ENCODE measurements at places on chromosomes 13 and 19.
A peak's percentile ranks its signal among the peaks of the same experiment; 100 is the strongest.

DNA sequence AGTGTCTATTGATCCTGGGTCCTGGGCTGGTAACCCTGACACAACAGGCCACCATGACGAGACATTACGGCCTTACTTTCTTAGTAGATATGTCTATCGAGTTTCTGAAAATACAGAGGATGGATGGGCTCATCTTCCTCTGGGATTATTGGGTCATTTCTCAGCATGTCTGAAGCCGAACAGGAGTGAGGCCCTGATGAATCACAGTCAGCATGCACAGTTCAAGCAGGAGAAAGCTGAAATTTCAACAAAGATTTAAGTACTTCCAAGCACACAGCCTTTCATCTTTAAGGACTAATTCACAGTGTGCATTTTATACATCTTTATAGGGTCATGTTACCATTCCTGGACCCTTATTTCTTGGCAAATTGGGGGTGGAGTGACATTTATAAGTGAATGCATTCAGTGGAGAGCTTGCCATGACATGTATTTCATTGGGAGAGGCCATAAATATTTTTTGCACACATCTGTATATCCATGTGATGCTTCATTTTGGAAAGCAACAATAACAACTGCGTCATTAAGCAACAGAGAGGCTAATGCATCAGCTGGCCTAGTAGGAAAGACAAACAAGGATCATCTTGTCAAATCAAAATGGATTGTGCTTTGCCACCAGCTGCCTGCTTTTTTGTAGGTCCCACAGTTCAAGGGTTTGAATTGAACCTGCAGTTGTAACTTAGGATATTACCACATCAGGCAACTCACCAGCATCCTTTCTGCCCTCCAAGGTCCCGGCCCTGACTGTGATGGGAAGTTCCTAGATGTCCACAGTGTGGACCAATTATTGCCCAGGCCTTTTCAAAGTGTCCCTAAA is 143.5 kb downstream of the DNAJC15 start:
- DNase-seq: no peak

DNA sequence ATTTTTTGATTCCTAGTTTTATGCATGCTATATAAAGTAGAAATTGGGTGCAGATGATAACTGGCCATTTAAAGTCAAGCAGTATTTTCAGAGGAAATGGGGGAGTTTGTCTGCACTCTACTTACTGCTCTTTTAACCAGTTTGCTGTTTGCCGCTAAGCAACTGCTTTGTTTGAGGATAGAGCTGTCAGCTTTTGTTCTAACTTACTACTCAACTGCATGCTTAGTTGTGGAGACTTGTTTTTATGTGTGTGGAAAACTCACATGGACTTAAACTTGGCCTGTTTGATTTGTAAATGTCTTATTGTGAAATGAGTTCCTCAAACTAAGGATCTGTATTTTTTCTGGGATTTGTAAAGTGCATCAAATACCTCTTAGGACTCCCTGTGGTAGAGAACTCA is 591.1 kb downstream of the PCDH9 start:
- DNase-seq: no peak

- peak; percentile 13 for DNase-seq
Measured at GRCh38 chr19:47036097-47036651, 12.2 kb downstream of the TMEM160 start.

DNA sequence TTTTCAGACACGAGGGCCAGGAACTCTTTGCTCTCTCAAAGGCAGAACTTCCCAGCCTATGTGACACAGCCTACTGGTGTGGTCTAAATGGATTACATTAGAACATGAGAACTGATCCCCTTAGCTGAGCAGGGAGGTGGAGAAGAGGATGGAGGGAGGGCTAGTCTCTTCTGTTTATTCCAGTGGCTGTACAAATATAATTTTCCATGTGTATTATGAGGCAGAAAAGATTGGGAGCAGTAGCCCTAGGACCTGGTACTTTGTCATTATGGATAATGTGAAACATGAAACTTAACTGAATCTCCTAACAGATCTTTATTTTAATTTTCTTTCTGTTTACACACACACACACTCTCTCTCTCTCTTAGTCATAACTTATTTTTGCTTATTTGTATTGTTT is 82.1 kb downstream of the WDFY2 start:
- DNase-seq: peak; percentile 35

All from NCI-H1417 treated with DMSO at 0.1 percent for 48 hours (cell line).